Activated naive CD8-positive, alpha-beta T cell treated with anti-CD3 and anti-CD28 coated beads for 36 hours (primary cell): ENCODE measurements at places on chromosomes 4 and X.

DNA sequence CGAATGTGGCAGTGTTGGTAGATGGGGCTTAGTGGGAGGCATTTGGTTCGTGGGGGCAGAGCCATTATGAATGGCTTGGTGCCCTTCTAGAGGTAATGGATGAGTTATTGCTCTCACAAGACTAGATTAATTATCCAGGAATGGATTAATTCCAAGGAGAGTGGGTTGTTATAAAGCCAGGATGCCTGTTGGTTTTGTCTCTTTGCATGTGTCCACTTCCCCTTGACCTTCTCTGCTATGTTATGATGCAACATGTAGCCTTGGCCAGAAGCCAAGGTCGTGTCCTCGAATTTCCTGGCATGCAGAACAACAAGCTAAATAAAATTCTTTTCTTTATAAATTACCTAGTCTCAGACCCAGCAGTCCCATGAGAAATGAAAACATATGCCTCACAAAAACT lies 111.2 kb upstream of the PLS3 start:
- no peak overlapping the region for H3K4me3 ChIP-seq
- H3K27ac ChIP-seq = no peak overlapping the region
- no peaks in the 10 kb centered on the region for H3K27me3 ChIP-seq
- H3K36me3 ChIP-seq = no peaks in the 10 kb centered on the region
- no peak for DNase-seq

GRCh38 chr4:99179626-99180025 lies 35.5 kb upstream of the ADH4 start:
- no peak for DNase-seq
- no peaks in the 10 kb centered on the region for H3K4me1 ChIP-seq
- no peaks in the 10 kb centered on the region for H3K27me3 ChIP-seq
- H3K27ac ChIP-seq = no peak overlapping the region
- H3K36me3 ChIP-seq = peaks cover 11% of the 10 kb centered on the region

DNA sequence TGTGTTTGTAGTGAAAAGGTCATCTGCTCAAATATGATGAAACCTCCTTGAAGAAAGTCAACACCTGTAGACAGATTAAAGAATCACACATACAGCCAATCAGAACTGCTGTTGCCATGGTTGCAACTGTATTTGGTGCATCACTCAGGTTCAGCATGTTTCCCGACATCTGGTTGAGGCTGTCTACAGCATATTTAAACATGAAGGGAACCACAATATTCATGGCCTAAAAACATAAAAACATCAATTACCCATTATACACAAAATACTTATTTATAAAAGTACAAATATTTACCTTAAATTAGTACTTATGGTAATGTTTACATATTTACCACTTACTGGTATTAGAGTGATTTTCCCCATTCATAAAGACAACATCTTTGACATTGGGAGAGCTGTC lies 79.7 kb downstream of the ABCB7 start:
- no peaks in the 10 kb centered on the region for H3K4me1 ChIP-seq
- peaks cover 11% of the 10 kb centered on the region for H3K36me3 ChIP-seq
- H3K27ac ChIP-seq = no peak overlapping the region
- no peak overlapping the region for H3K4me3 ChIP-seq
- H3K27me3 ChIP-seq = no peaks in the 10 kb centered on the region

- H3K4me1 ChIP-seq = no peaks in the 10 kb centered on the region
- no peaks in the 10 kb centered on the region for H3K36me3 ChIP-seq
- peak within 1 kb of the TSS; percentile 30 for H3K27ac ChIP-seq
These were observed at the start of gene TRO for GRCh38 chrX:54920610-54921426. Gene TRO, plus strand, starts transcription at chrX:54920824. Its CDS starts 1,423 bp downstream, at chrX:54922247.

GRCh38 chr4:4864443-4864939 lies 5.0 kb downstream of the MSX1 start:
- H3K4me3 ChIP-seq = no peak overlapping the region
- no peaks in the 10 kb centered on the region for H3K36me3 ChIP-seq
- H3K4me1 ChIP-seq = peaks cover 22% of the 10 kb centered on the region
- H3K27ac ChIP-seq = no peak overlapping the region
- DNase-seq = no peak

GRCh38 chrX:47743504-47743903 lies 84.5 kb upstream of the UXT start:
- no peak overlapping the region for H3K4me3 ChIP-seq
- H3K36me3 ChIP-seq = no peaks in the 10 kb centered on the region
- H3K4me1 ChIP-seq = no peaks in the 10 kb centered on the region
- DNase-seq = no peak
- H3K27ac ChIP-seq = no peak overlapping the region
- no peaks in the 10 kb centered on the region for H3K27me3 ChIP-seq

DNA sequence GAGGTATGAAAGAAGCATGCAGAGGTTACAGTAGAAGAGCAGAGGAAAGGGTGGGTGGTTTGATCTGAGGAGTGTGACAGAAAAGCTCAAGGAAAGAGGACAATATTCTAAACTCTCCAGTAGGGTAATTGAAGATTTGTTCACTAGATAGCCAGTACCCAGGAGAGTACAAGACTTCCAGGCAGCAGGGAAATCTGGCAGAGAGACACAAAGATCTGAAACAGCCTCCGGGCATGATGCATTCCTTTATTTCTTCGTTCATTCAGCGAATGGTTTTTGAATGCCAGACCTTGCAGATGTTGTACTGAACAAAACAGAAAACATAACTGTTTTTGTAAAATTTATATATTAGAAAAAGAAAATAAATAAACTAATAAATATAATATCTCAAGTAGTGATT lies 766.6 kb downstream of the FAT4 start:
- no peak for DNase-seq
- H3K36me3 ChIP-seq = no peaks in the 10 kb centered on the region
- H3K27me3 ChIP-seq = no peaks in the 10 kb centered on the region
- H3K4me3 ChIP-seq = no peak overlapping the region
- no peak overlapping the region for H3K27ac ChIP-seq

DNA sequence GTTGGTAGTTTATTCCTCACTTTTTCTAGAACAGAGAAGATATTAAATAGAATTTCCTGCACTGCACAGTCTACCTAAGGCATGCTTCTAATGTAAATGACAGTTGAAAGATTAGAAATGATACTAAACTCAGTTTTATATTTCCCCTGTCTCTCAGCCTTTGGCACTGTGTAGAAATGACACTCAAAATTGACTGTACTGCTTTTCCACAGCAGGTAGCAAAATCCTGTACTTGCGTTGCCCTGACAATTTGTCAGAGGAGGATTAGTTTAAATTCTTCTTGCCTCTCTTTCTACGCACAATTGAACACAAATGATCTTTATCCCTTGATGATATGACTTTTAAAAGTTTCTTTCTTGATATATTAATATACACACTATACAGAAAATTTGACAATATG lies 347.6 kb downstream of the SPOCK3 start:
- no peak overlapping the region for H3K4me3 ChIP-seq
- no peaks in the 10 kb centered on the region for H3K4me1 ChIP-seq
- no peaks in the 10 kb centered on the region for H3K27me3 ChIP-seq
- DNase-seq = no peak
- H3K36me3 ChIP-seq = no peaks in the 10 kb centered on the region

- H3K4me1 ChIP-seq = peaks cover 10% of the 10 kb centered on the region
- H3K27me3 ChIP-seq = no peaks in the 10 kb centered on the region
- no peak for DNase-seq
These were observed 14.7 kb downstream of the ATXN3L start for GRCh38 chrX:13305108-13305507.
